Naive thymus-derived CD4-positive, alpha-beta T cell (primary cell): ENCODE measurements at places on chromosomes 2 and 18.
A peak's percentile ranks its signal among the peaks of the same experiment; 100 is the strongest.

DNA sequence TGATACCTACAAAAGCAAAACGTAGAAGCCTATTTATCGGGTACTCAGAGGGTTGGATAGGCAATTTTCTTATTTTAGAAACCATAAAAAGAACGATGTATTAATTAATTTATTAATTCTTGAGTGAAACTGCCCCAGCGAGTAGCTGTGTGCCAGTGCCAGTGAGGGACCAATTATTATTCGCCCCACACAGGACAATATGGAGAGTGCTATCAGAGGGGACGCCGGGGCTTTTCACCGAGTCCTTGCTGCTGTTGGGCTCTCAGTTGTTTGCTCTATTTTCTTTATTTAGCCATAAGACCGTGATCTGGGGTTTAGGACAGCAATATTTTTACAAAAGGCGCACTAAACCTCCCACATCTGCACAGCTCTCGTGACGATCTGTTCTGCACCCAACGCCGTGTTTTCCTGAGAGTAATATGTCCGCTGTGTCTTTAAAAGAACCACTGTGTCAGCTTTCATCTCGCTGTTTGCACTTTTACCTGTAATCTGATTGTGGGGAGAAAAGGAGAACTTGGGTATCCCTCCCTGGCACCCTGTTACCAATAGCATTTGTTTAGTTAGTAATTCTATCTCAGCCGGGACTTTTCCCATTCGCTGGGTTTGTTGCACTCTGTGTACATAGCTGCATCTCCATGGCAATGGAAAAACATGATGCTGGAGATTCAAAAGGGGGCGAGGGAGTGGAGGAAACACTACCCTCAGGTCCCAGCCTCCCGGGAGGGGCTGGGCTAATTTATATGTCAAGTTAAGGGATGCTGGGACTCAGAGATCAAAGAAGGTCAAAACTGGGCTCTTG lies 30.1 kb upstream of the ZNF516 start:
- H3K4me1 ChIP-seq: no peaks in the 10 kb centered on the region
- H3K27me3 ChIP-seq: no peaks in the 10 kb centered on the region
- no peak overlapping the region for H3K27ac ChIP-seq

GRCh38 chr18:37701967-37702366 lies 136.4 kb upstream of the CELF4 start:
- no peak for DNase-seq
- H3K4me1 ChIP-seq: no peaks in the 10 kb centered on the region
- H3K27ac ChIP-seq: no peak overlapping the region

DNA sequence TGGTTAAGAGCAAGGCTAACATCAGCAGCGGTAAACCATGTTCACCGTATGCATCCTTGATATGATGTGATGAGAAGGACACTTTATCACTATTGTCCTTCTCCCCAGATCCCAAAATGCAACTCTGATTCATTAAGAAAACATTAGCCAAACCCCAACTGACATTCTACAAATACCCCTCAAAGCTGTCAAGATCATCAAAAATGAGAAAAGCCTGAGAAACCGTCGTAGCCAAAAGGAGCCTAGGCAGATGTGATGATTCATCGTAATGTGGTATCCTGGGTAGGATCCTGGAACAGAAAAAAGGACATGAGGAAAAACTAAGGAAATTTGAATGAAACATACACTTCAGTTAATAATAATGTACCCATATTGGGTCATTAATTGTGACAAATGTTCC lies 67.3 kb upstream of the ST6GAL2 start:
- DNase-seq: no peak
- H3K36me3 ChIP-seq: no peaks in the 10 kb centered on the region
- H3K4me1 ChIP-seq: no peaks in the 10 kb centered on the region
- H3K4me3 ChIP-seq: no peak overlapping the region

GRCh38 chr2:241659150-241659739 lies 21.8 kb downstream of the ATG4B start:
- H3K4me1 ChIP-seq: no peaks in the 10 kb centered on the region
- H3K36me3 ChIP-seq: no peaks in the 10 kb centered on the region
- DNase-seq: no peak
- no peak overlapping the region for H3K27ac ChIP-seq

DNA sequence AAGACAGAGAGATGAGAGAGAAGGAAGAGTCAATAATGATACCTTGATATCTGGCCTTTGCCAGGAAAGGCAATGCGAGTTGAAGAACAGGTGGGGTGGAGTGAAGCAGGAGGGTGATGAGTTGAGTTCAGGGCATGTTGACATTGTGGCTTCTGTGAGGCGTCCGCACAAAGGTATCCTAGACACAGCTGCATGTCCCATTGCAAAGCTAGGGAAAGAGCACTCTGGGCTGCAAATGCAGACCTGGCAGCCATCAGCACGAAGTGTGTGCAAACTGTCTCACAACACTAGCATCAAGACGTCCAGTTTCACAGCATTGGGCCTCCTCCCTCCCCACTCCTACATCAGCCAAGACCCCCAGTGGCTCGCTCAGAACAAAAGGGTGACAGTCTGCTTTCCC lies 36.1 kb downstream of the TEX51 start:
- no peaks in the 10 kb centered on the region for H3K36me3 ChIP-seq
- DNase-seq: no peak
- no peak overlapping the region for H3K4me3 ChIP-seq
- H3K4me1 ChIP-seq: no peaks in the 10 kb centered on the region
- H3K27ac ChIP-seq: no peak overlapping the region

GRCh38 chr2:215637651-215638050 lies 201.8 kb upstream of the FN1 start:
- H3K27ac ChIP-seq: no peak overlapping the region
- no peak for DNase-seq
- H3K27me3 ChIP-seq: no peaks in the 10 kb centered on the region
- H3K36me3 ChIP-seq: no peaks in the 10 kb centered on the region

GRCh38 chr18:30698571-30698970 lies 344.0 kb downstream of the DSC3 start:
- no peaks in the 10 kb centered on the region for H3K27me3 ChIP-seq
- H3K4me1 ChIP-seq: no peaks in the 10 kb centered on the region
- H3K27ac ChIP-seq: no peak overlapping the region
- H3K36me3 ChIP-seq: no peaks in the 10 kb centered on the region
- H3K4me3 ChIP-seq: no peak overlapping the region
- DNase-seq: no peak

DNA sequence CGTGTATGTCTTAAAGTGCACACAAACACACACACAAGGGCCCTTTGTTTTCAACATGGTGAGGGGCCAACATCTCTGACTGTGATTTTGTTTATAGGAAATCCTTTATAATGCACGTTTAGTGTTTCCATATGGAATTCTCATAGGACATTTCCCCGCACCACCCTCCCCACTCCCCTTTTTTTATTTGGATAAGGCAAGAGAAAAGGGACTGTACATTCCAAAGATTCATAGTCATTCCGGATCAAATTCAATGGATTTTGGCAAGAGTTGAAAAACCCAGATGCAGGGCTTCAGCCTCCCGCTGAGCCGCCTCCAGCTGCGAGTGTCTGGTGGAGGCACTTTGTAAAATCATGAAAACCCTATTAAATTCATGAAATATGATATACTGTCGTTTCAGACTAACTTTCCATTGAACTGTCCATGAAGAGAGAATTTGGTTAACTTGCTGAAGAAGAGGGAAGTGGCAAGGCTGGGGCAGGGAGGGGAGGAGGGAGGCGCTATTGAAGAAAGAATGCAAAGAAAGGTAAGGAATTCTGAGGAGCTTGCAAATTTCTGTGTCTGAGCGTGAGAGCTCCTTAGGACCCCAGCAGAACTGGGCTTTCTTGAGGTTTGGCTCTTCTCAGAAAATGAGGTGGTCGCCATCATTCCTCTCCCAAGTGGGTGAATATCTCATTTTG lies 25.8 kb upstream of the SLC14A2 start:
- H3K4me1 ChIP-seq: no peaks in the 10 kb centered on the region
- no peaks in the 10 kb centered on the region for H3K36me3 ChIP-seq
- H3K4me3 ChIP-seq: no peak overlapping the region
- no peak for DNase-seq
- H3K27ac ChIP-seq: no peak overlapping the region
- H3K27me3 ChIP-seq: no peaks in the 10 kb centered on the region

DNA sequence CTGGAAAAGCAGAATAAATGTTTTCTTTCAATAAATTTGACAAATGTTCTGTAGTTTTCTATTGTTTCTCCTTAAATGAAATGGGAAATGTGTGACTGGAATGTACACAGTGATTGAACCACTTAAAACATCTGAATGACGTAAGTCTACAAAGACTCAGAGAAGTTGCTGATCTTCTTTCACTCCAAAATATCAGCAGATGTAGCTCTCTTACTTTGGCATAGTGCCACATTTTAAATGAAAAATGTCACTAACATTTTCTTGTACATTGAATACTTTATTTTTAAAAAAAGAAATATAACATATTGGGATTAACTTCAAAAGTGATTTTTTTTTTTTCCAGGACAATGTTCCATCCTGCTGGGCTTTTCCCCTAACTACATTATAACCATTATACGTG lies 565.6 kb downstream of the TMEM182 start:
- no peaks in the 10 kb centered on the region for H3K27me3 ChIP-seq
- no peaks in the 10 kb centered on the region for H3K4me1 ChIP-seq
- H3K36me3 ChIP-seq: no peaks in the 10 kb centered on the region

DNA sequence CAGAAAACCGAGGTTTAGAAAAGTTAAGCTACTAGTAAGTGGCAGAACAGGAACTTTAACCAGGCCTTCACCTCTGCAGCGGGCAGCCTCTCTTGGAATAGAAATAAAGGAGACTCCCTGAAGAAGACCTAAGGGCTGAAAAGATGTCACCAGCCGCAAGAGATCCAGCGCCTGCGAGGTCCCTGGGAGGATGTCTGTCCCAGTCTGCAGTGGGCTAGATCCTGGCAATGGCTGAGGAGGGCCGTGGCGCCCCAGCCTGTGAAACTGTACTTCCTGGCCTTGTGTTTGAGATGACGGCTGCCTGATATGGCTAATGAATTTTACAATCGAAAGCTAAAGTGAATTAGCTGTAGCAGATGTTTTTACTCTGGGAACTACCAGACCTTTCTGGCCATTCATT lies 300.6 kb upstream of the SALL3 start:
- H3K4me1 ChIP-seq: no peaks in the 10 kb centered on the region
- no peak overlapping the region for H3K4me3 ChIP-seq
- H3K36me3 ChIP-seq: no peaks in the 10 kb centered on the region
- no peak for DNase-seq
- no peak overlapping the region for H3K27ac ChIP-seq

GRCh38 chr2:85433511-85434089 lies 15.1 kb downstream of the SH2D6 start:
- no peaks in the 10 kb centered on the region for H3K27me3 ChIP-seq
- H3K36me3 ChIP-seq: no peaks in the 10 kb centered on the region
- no peak overlapping the region for H3K27ac ChIP-seq
- H3K4me3 ChIP-seq: no peak overlapping the region
- no peak for DNase-seq

- H3K27me3 ChIP-seq: peaks cover 66% of the 10 kb centered on the region
- DNase-seq: peak; percentile 56
- no peaks in the 10 kb centered on the region for H3K36me3 ChIP-seq
- peaks cover 39% of the 10 kb centered on the region for H3K4me1 ChIP-seq
- peak overlapping the region; percentile 39 for H3K4me3 ChIP-seq
Measured at GRCh38 chr2:174337337-174338146, 2.8 kb downstream of the SP9 start.

- no peaks in the 10 kb centered on the region for H3K27me3 ChIP-seq
- DNase-seq: no peak
- no peaks in the 10 kb centered on the region for H3K4me1 ChIP-seq
- H3K27ac ChIP-seq: no peak overlapping the region
Measured at GRCh38 chr2:11617984-11618707, 51.8 kb downstream of the NTSR2 start.

- no peak for DNase-seq
- H3K27ac ChIP-seq: no peak overlapping the region
- no peaks in the 10 kb centered on the region for H3K27me3 ChIP-seq
Measured at GRCh38 chr2:132677661-132678060, 7.7 kb upstream of the LYPD1 start.

GRCh38 chr2:1653956-1654695 lies 90.2 kb downstream of the PXDN start:
- no peak overlapping the region for H3K27ac ChIP-seq
- H3K27me3 ChIP-seq: no peaks in the 10 kb centered on the region
- H3K4me1 ChIP-seq: no peaks in the 10 kb centered on the region
- no peak overlapping the region for H3K4me3 ChIP-seq

GRCh38 chr2:176589287-176589686 lies 320.0 kb downstream of the MTX2 start:
- DNase-seq: no peak
- H3K4me1 ChIP-seq: no peaks in the 10 kb centered on the region
- no peaks in the 10 kb centered on the region for H3K27me3 ChIP-seq
- no peak overlapping the region for H3K27ac ChIP-seq
- no peaks in the 10 kb centered on the region for H3K36me3 ChIP-seq

DNA sequence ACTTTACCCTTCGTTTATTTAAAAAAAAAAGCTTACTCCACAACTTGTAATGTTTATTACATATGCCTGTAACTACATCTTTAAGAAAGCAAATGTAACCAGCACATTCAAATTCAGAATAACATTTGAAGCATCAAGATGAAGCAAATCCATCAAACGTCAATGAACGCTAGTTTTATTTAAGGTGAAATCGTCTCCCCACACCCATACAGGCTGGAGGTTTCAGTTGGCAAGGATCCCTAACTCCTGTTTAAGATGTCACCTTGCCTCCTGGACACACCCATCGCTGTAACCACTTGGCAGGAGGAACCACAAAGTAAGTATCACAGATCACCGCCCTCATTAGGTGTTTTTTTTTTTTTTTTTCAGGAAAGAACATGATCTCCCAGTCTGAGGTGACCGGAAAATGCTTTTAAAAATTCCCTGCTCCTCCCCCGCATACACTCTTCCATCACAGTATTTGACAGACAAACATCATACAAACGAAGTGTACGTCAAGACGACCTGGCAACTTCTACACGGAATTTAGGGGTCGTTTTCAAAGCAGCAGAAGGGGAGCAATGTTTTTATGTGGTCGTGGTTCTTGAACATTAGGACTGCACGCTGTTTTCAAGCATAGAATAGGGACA lies 19.7 kb upstream of the STPG4 start:
- H3K27me3 ChIP-seq: no peaks in the 10 kb centered on the region
- H3K4me1 ChIP-seq: peaks cover 35% of the 10 kb centered on the region
- peak overlapping the region; percentile 100 for H3K27ac ChIP-seq
- no peak for DNase-seq
- H3K4me3 ChIP-seq: peak overlapping the region; percentile 56

DNA sequence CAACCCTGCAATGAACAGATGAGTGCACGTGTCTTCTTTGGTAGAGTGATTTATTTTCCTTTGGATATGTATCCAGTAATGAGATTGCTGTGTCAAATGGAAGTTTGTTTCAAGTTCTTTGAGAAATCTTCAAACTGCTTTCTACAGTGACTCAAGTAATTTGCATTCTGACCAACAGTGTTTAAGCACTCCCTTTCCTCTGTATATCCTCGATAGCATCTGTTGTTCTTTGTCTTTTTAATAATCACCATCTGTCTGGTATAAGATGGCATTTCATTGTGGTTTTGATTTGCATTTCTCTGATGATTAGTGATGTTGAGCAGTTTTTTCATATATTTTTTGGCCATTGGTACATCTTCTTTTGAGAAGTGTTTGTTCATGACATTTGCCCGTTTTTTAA lies 1608.3 kb upstream of the ZEB2 start:
- no peaks in the 10 kb centered on the region for H3K27me3 ChIP-seq
- no peak overlapping the region for H3K27ac ChIP-seq
- DNase-seq: no peak
- H3K36me3 ChIP-seq: no peaks in the 10 kb centered on the region

GRCh38 chr2:197079414-197079813 lies 152.9 kb upstream of the PGAP1 start:
- no peaks in the 10 kb centered on the region for H3K4me1 ChIP-seq
- no peaks in the 10 kb centered on the region for H3K27me3 ChIP-seq
- no peak for DNase-seq
- H3K4me3 ChIP-seq: no peak overlapping the region

GRCh38 chr2:220619525-220620220 lies 952.4 kb downstream of the EPHA4 start:
- no peak overlapping the region for H3K4me3 ChIP-seq
- no peak overlapping the region for H3K27ac ChIP-seq
- no peaks in the 10 kb centered on the region for H3K4me1 ChIP-seq
- H3K27me3 ChIP-seq: no peaks in the 10 kb centered on the region
- DNase-seq: no peak
